ENCODE measurements at places on chromosomes 11 and 22.
A peak's percentile ranks its signal among the peaks of the same experiment; 100 is the strongest.

DNA sequence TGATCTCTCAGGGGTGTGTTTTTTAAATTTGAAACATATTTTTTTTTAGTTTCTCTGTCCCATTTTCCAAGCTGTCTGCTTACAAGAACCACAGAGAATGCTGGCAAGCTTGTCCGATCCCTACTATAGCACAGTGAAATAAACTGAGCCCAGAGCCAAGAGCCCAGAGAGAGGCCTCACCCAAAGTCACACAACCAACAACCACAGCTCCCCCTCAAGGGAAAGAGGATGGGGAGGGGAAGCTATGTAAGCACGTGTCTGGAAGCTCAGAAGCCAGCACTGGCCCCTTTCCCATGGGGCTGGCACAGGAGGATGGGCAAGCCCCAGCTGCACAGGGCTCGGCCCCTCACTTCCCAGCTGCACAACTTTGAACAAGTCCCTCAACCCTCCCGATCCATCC is 3.2 kb upstream of the SART1 start:
- DNase-seq = no peak

- no peak for DNase-seq
Measured at GRCh38 chr11:28146123-28146751, 38.0 kb downstream of the METTL15 start.

DNA sequence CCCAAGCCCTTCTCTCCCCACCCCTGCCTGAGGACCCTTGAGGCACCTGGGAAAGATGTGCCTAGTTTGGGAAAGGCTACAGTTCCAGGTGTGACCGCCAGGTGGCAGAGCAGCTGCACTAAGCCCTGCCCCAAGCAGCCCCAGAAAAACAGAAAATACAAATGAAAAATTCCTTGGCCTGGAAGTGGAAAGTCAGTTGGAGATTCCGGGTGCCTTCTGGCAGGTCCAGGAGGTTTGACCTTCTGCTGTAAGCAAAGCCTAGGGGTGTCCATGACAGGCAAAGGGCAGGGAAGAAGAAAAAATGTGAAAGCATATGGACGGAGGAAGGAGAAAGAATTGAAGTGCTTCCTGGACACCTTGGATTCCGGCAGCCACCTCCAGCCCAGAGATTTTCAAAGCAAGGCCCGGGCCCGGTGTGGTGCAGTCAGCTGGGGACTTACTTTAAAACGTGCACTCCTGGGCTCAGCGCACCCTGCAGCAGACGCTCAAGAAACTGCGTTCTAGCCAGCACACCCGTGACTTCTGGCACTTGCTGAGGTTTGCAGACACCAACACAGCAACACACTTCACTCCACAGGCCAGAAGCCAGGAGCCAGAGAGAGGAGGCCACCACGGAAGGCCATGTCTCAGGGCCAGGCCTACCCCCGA is 37.3 kb upstream of the SLC22A12 start:
- DNase-seq = peak; percentile 35

DNA sequence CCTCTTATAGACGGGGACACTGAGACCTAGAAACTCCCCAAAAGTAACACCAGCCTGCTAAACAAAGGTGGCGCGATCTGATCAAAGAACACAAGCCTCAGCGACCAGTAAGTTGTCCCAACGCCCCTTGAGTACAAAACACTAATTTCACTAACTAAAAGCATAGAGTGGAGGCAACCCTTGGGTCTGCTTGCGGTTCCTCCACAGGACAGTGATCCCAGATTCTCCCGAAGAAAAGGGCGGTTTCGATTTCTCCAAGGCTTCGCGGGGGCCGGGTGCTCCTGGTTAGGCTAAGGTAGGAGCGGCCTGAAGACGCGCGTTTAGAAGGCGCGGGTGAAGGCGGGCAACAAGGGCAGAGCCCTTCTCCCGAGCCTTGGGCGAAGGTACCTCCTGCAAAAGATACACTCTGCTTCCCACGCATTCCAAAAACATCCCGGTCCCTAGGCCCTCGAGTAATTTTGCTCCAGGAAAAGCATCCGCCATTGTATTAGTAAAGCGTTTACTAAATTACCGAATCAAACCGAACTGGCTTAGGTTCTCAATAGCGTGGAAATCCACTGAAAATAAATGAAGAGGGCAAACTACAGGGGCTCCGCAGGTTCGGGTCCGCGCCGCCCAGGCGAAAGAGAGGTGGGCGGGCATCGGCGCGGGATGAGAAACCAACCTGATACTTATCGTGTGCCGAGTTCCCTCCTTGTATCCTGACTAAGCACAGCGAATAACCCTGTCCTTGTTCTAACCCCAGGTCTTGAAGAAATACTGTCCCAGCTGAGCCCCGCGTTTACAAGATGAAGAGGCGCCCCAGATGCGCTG is 2.0 kb downstream of the WT1 start:
- DNase-seq = no peak
